Bladder microvascular endothelial cell (primary cell): ENCODE measurements at places on chromosomes 5 and 9. TPM values are rescaled to one million over a fixed set of nuclear protein-coding genes. Genes with fewer than 3 reads are reported as not detected.

Gene PTPN3
- total RNA-seq: under 0.01 and 2.7 TPM in 2 replicates

Gene GPR150
- 0.06 TPM in 1 of 2 replicates, not detected in the other for total RNA-seq

Gene CAPSL
- total RNA-seq: not detected in 2 replicates

Gene C9orf152
- total RNA-seq: not detected in 2 replicates

Gene SPARC
- 760 and 2,193 TPM in 2 replicates for total RNA-seq

Gene CDX1
- total RNA-seq: not detected in 2 replicates

Gene SLC35D2
- total RNA-seq: 16.0 and 25.5 TPM in 2 replicates

Gene SH3PXD2B
- total RNA-seq: 7.4 and 22.9 TPM in 2 replicates

Gene CDKN2B-AS1
- total RNA-seq: 0.49 and 1.9 TPM in 2 replicates

Gene OGN
- not detected in 2 replicates for total RNA-seq

Gene FGF1
- total RNA-seq: 0.16 and 0.44 TPM in 2 replicates

Gene GPRIN1
- total RNA-seq: 2.9 and 6.0 TPM in 2 replicates

Gene INSL6
- 0.13 TPM in 1 of 2 replicates, not detected in the other for total RNA-seq

Gene FRMPD1
- total RNA-seq: not detected in 2 replicates

Gene OTULINL
- total RNA-seq: 0.31 and 0.49 TPM in 2 replicates

Gene LARP1
- 25.7 and 65.1 TPM in 2 replicates for total RNA-seq

Gene ANKDD1B
- 0.32 and 1.3 TPM in 2 replicates for total RNA-seq

Gene PCDHB1
- not detected in 2 replicates for total RNA-seq

Gene SLC25A2
- total RNA-seq: 0.16 and 0.44 TPM in 2 replicates

Gene OSMR
- total RNA-seq: 9.7 and 21.2 TPM in 2 replicates

Gene SMC5
- 13.4 and 37.5 TPM in 2 replicates for total RNA-seq

Gene ANKRD18B
- 0.49 and 0.63 TPM in 2 replicates for total RNA-seq

Gene LCN2
- not detected in 2 replicates for total RNA-seq

Gene FOXD4L3
- not detected in 2 replicates for total RNA-seq

Gene SLCO4C1
- not detected in 2 replicates for total RNA-seq

Gene GMCL2
- total RNA-seq: not detected in 2 replicates

Gene EFNA5
- total RNA-seq: 0.81 and 53.3 TPM in 2 replicates

Gene SPINK7
- total RNA-seq: not detected in 2 replicates

Gene PRELID2
- 17.0 and 26.1 TPM in 2 replicates for total RNA-seq

Gene SYK
- not detected in 2 replicates for total RNA-seq

Gene ATP10B
- total RNA-seq: under 0.01 and 0.44 TPM in 2 replicates

Gene KCNMB1
- under 0.01 TPM in 1 of 2 replicates, not detected in the other for total RNA-seq

Gene PCDHB5
- total RNA-seq: 0.32 and 3.6 TPM in 2 replicates

Gene IL6ST
- 172 and 994 TPM in 2 replicates for total RNA-seq

Gene SOHLH1
- total RNA-seq: not detected in 2 replicates

Gene PRSS3
- total RNA-seq: 2.3 and 3.9 TPM in 2 replicates

Gene OCLN
- 1.3 and 6.5 TPM in 2 replicates for total RNA-seq

Gene C5orf58
- total RNA-seq: not detected in 2 replicates

Gene KCNT1
- not detected in 2 replicates for total RNA-seq

Gene FGF18
- total RNA-seq: 0.06 TPM in 1 of 2 replicates, not detected in the other

Gene ADAMTSL2
- under 0.01 TPM in 2 replicates for total RNA-seq

Gene HTR4
- not detected in 2 replicates for total RNA-seq

Gene CER1
- not detected in 2 replicates for total RNA-seq

Gene TAF1L
- under 0.01 TPM in 1 of 2 replicates, not detected in the other for total RNA-seq

Gene ASPN
- total RNA-seq: 0.06 TPM in 1 of 2 replicates, not detected in the other

Gene GABRG2
- total RNA-seq: not detected in 2 replicates

Gene CEMIP2
- total RNA-seq: 85.3 and 142 TPM in 2 replicates

Gene SPATA6L
- 0.97 and 6.7 TPM in 2 replicates for total RNA-seq

Gene FYB1
- under 0.01 and 0.06 TPM in 2 replicates for total RNA-seq

Gene FBP2
- total RNA-seq: not detected in 2 replicates

Gene IL5
- not detected in 2 replicates for total RNA-seq

Gene CAMK4
- 0.32 and 2.3 TPM in 2 replicates for total RNA-seq

Gene SEC16A
- total RNA-seq: 15.1 and 36.7 TPM in 2 replicates

Gene MCCC2
- 9.9 and 37.3 TPM in 2 replicates for total RNA-seq
